ENCODE measurements at places on chromosomes 3 and 15. TPM values are rescaled to one million over a fixed set of nuclear protein-coding genes. Genes with fewer than 3 reads are reported as not detected.

Gene MRPL46
- total RNA-seq = 93.7 TPM

GRCh38 chr3:186083746-186084145 is 25.1 kb downstream of the ETV5 start:
- DNase-seq = no peak

- no peak for DNase-seq
Measured at GRCh38 chr15:97143592-97144376, 813.3 kb downstream of the NR2F2 start.

Gene FBXO40
- 223 TPM for total RNA-seq

DNA sequence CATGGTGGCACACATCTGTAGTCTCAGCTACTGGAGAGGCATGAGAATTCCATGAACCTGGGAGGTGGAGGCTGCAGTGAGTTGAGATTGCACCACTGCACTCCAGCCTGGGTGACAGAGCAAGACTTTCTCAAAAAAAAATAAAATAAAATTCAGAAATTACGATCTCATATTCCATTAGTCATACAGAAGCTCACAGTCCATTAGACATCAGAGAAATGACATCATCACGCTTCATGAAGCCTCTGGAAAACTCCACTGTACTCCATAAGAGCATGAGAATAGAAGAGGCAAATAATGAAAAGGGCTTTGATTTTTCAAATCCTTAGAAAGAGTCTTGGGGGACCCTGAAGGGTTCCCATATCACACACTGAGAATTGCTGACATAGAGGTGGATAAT is 145.0 kb upstream of the MITF start:
- DNase-seq = no peak

DNA sequence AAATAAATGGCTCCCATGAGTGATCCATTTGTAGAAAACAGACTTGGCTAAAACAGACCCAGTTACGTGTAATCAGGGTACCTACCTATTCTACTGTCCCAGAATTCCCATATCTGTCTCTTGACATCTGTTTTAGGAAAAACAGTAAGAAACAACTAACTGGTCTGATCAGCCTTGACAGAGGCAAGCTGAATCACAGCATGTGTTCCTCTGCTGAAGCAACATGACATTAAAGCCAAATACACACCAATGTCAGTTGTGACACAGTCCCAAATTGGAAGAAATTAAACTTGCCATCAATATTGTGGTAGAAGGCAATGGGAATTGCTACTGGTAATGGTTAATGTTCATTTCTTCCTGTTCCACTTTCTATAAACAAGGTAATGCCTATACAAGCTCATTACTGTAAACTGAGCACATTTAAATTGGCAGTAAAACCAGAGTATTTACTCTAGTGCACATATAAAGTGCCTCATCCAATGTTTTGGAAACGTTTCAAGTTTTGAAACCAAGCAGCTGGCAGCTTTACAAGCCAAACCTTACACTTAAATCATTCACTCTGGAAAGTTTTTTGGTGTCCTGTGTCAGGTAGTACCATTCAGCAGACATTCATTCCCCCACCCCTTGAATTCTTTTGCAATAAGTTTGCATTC is 27.0 kb downstream of the ALDH1A2 start:
- no peak for DNase-seq
